ENCODE measurements at places on chromosomes 6 and 20. TPM values are rescaled to one million over a fixed set of nuclear protein-coding genes. Genes with fewer than 3 reads are reported as not detected.

DNA sequence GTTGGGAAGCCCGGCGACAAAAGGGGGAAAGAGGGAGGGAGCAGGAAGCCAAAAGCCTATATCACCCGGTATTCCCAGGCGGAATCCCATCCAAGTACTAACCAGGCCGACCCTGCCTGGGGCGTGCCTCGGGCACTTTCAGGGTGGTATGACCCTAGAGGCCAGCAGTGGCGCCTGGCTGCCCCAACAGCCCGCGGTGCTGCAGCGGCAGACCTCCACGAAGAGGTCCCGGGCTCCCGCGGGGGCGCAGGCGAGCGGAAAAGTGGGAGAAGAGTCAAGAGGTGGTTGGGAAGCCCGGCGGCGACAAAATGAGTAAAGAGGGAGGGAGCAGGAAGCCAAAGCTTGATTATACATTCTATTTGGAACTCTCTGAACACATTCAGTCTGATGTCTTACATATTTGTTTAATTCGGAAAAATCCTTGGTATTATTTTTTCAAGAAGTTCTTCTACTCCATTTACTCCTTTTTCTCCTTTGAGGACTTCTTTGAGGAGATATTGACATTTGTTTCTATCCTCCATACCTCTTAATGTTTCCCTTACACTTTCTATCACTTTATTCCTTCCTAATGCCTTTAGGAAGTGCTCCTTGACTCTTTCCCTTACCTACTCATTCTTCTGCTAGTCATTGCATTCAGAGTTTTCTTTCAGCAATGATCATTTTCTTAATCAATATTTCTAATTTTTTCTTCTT is 11.5 kb downstream of the TREML4 start:
- no peaks in the 10 kb centered on the region for H3K36me3 ChIP-seq
- peaks cover 61% of the 10 kb centered on the region for H3K27me3 ChIP-seq
- H3K27ac ChIP-seq, result no peak overlapping the region
- H3K4me1 ChIP-seq, result peaks cover 12% of the 10 kb centered on the region

- DNase-seq, result no peak
- H3K4me3 ChIP-seq, result no peak overlapping the region
- peaks cover 1% of the 10 kb centered on the region for H3K36me3 ChIP-seq
- no peak overlapping the region for H3K27ac ChIP-seq
These were observed 45.4 kb downstream of the CEP162 start for GRCh38 chr6:84182001-84182400.

PLA2G7 gene
- not detected for total RNA-seq

DNA sequence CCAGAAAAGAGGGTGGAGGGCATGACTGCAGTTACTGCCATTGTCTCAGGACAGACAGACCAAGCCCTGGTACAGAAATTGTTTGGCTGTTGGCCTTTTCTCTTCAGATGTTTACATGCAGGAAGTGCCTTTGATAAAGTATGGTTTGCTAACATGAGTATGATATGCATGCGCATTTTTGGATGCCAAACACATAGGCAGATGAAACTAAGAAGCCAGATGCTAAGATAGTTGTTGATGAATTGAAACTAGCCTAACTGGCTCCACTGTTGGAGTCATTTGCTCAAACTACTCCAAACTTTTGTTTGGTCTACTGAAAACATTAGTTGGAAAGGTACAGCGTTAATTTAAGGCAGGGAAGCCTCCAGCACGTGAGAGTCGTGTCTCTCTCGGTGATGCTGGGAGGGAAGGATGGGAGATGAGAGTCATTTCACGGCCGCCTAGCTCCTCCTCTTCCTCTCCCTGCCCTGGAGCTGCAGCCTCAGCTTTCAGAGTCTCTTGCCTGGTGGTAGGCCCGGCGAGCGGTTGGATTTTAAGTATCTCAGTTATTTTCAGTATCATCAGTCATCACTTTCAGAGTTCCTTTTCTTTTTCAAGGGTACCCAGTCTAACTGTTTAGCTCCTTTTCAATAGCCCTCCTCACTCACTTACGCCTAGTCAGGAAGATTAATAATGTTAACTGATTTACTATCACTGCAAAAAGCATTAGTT is 29.7 kb downstream of the RREB1 start:
- H3K4me1 ChIP-seq, result peaks cover 45% of the 10 kb centered on the region
- H3K27ac ChIP-seq, result peak overlapping the region; percentile 97
- peak overlapping the region; percentile 67 for H3K4me3 ChIP-seq
- H3K36me3 ChIP-seq, result no peaks in the 10 kb centered on the region

DNA sequence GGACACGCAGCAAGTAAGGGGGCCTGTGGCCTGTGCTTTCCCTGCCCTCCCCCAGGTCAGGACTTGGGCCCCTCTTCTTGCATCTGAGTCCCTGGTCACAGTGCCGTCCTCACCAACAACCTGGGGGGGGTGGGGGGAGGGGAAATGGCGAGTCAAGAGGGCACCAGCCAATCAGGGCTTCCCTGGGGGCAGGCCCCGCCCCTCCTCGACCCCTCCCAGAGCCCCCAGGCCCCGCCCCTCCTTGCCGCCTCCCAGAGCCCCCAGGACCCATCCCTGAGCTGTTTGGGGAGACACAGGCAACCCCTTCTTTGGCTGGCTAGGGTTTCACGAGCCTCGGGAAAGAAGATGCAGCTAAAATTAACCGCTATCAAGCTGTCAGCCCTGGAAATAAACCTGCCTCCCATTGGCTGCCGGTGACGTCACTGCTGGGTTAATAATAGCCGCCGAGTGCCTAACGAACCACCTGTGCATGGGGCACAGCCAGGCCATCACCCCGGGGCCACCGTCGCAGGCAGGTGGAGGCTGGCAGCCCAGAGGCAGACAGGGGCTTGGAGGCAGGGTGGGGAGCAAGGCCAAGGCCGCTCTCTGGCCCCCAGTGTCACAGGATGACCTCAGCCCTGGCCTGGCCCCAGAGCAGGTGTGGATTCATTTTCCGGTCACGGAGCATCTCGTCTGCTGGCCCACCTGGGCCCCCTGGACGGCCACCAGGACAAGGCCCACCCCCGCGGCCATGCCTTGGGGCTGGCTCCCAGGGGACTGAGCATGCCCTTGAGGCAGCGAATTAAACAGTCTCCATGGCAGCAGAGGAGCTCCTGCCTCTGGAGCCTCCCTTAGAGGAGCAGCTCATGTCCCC is 3.2 kb upstream of the EEF1A2 start:
- H3K4me1 ChIP-seq, result no peaks in the 10 kb centered on the region
- no peak overlapping the region for H3K27ac ChIP-seq
- peaks cover 8% of the 10 kb centered on the region for H3K27me3 ChIP-seq
- no peak for DNase-seq

DNA sequence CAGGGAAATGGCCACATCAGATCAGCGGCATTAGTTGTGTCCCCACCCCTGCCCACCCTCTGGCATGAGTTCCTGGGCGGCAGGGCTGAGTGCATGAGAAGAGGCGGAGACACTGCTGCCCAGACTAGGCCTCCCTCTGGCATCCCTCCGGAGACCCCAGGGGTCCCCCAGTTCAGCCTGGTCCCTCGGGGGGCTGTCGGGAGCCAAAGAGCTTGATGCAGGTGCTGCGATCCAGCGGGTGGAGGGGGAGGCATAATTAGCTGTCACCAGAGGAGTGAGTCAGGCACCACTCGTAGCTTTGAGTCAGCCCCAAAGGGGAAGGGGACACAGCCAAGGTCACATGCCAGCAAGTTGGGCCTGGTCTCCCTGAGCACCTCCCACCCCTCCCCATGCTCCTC is 34.5 kb downstream of the DLGAP4 start:
- H3K4me3 ChIP-seq, result no peak overlapping the region
- no peaks in the 10 kb centered on the region for H3K36me3 ChIP-seq
- H3K4me1 ChIP-seq, result no peaks in the 10 kb centered on the region
- DNase-seq, result no peak
- H3K27me3 ChIP-seq, result peaks cover 23% of the 10 kb centered on the region
- H3K27ac ChIP-seq, result no peak overlapping the region

- H3K36me3 ChIP-seq, result peaks cover 3% of the 10 kb centered on the region
- peak; percentile 32 for DNase-seq
- no peak overlapping the region for H3K4me3 ChIP-seq
- no peaks in the 10 kb centered on the region for H3K4me1 ChIP-seq
- peaks cover 10% of the 10 kb centered on the region for H3K27me3 ChIP-seq
These were observed 73.2 kb upstream of the BHLHE23 start for GRCh38 chr20:63079971-63080370.

DNA sequence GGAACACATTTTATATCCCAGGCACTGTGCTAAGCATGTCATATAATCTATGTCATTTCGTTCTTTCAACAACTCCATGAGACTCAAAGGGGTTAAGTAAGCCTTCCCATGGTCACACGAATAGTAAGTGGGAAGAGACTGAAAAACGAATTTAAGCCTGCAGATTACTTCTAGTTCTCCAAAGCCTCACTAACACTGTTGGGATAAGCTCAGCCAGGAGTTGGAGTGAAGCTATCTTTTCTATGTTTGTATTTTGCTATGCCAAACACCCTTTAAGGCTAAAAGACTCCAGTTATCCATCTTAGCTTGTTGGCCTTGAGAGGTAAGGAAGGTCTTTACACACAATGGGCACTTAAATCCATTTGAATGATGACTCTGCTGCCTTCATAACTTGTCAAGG is 148.1 kb upstream of the UST start:
- H3K27me3 ChIP-seq, result no peaks in the 10 kb centered on the region
- H3K4me1 ChIP-seq, result peaks cover 4% of the 10 kb centered on the region
- no peak overlapping the region for H3K27ac ChIP-seq

DNA sequence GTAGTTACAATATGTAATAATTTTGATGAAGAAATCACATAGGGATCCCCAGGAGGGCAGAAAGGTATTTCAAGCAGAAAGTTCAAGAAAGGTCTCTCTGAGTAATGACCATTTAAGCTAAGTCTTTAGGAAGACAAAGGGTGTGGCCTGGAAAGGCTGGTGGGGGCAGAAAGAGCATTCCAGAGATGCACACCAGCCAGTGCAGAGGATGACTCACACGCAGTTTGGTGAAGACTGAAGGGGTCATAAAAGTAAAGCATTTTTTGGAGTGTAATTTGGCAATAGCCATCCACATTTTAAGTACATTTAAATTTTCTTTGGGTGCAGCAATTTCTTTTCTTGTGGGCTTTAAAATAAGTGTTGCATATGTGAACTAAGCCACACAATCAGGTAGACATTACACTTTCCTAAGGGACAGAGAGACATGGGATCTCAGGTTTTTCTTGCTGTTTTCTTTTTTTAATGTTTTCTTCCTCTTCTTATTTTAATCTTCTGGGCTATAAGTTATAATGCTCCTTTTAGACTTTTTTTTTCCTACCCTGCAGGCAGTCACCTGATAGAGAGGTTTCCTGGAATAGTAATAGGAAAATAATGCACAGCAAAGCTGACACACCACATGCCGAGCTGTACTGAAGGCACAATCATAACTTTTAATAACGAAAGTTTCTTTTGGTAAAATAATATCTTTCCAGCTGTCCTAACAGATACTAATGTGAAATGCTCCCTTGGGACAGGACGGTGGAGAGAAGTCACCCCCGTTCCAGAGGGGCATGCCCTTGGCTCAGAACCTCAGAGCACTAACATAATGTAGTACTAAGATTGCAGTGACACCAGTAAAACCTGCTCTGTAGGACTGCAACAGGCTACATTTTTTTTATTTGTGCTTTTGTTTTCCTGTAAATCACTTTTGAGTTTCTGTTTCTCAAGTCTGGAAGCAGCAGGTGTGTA is 49.6 kb upstream of the PTPRK start:
- H3K27me3 ChIP-seq, result no peaks in the 10 kb centered on the region
- no peak for DNase-seq
- no peaks in the 10 kb centered on the region for H3K36me3 ChIP-seq
- peak overlapping the region; percentile 91 for H3K27ac ChIP-seq
- H3K4me1 ChIP-seq, result peaks cover 46% of the 10 kb centered on the region

DNA sequence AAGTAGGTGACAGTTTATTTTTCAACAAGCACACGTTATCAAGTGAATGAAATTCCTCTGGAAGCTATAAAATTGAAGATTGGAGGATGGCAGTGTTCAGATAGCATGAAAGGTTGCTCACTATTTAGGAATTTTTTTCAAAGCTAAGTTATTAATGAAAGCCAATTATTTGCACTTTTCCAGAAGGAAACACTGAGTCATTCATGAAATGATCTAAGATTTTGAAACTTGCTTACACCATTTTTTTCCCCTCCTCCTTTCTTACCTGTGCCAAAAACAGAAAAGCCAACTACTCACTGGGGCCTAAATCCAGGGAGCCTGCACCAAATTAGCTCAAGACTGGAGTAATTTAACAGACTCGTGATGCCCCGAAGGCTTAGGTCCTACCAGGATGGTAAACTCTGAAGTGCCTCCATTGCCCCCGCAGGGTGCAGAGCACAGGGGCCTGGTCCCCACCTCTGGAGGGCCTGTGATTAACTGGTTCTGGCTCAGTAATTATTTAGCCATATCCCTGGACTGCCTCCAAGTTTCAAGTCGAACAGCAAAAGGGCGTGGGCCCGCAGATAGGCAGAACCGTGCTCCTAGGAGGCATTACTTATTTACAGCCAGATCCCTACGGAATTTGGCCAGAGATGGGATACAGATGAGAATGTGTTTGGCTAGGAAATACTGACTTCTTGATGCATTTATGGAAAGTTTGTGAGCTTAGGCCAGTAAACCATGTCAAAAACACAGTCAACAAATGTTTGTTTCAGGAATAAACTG is 28.0 kb upstream of the ZNF217 start:
- no peaks in the 10 kb centered on the region for H3K27me3 ChIP-seq
- H3K4me1 ChIP-seq, result peaks cover 34% of the 10 kb centered on the region
- peak overlapping the region; percentile 97 for H3K27ac ChIP-seq
- no peaks in the 10 kb centered on the region for H3K36me3 ChIP-seq

DNA sequence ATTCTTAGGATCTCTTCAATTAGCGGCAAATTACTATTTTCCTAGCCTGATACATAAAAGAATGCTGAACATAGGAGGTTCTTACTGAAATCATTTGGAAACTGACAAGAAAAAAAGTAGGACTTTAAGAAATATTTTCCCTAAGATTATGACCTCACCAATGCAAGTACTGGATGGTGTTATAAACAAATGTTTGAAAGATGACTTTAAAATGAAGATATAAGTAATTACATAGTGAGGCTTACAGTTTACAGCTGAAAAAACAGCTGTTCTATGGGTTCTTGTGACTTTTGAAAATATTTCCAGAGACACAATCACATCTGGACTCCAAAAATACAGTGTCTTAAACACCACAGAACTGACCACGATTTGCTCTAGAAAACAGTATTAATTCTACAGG is 64.9 kb downstream of the ADAT2 start:
- peaks cover 4% of the 10 kb centered on the region for H3K27me3 ChIP-seq
- DNase-seq, result no peak
- no peaks in the 10 kb centered on the region for H3K4me1 ChIP-seq
- no peak overlapping the region for H3K4me3 ChIP-seq
- peaks cover 3% of the 10 kb centered on the region for H3K36me3 ChIP-seq

DNA sequence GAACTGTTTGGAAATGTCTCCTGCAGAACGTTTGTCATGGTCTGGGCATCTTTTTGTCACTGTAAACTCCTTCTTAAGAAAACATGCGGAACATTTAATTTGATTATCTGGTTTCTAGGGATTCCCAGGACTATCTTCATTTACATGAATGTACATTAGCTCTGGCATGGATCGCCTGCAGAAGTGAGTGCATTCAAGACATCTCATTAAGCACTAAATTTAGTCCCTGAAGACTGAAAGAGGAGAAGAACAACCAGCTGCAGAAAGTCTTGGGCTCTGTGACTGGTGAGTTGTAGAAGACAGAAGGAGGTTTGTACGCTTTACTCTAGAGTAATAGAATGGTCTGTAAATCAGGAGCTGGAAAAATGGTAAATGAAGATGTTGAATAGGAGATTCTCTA is 540.7 kb downstream of the BCKDHB start:
- H3K36me3 ChIP-seq, result peaks cover 8% of the 10 kb centered on the region
- H3K4me1 ChIP-seq, result no peaks in the 10 kb centered on the region
- no peak overlapping the region for H3K27ac ChIP-seq
- no peak for DNase-seq
- H3K27me3 ChIP-seq, result no peaks in the 10 kb centered on the region

- H3K27me3 ChIP-seq, result no peaks in the 10 kb centered on the region
- peak overlapping the region; percentile 98 for H3K27ac ChIP-seq
- peak; percentile 99 for DNase-seq
- H3K4me1 ChIP-seq, result peaks cover 35% of the 10 kb centered on the region
These were observed 32.7 kb upstream of the ID4 start for GRCh38 chr6:19804205-19805128.

OPN5 gene
- not detected for total RNA-seq
